ENCODE measurements at places on chromosomes 16 and 17. TPM values are rescaled to one million over a fixed set of nuclear protein-coding genes. Genes with fewer than 3 reads are reported as not detected.

GRCh38 chr16:54867302-54867832 is 63.3 kb upstream of the IRX5 start:
- DNase-seq: no peak
- no peak overlapping the region for H3K27ac ChIP-seq
- no peaks in the 10 kb centered on the region for H3K36me3 ChIP-seq
- H3K4me3 ChIP-seq: no peak overlapping the region
- no peaks in the 10 kb centered on the region for H3K27me3 ChIP-seq

DNA sequence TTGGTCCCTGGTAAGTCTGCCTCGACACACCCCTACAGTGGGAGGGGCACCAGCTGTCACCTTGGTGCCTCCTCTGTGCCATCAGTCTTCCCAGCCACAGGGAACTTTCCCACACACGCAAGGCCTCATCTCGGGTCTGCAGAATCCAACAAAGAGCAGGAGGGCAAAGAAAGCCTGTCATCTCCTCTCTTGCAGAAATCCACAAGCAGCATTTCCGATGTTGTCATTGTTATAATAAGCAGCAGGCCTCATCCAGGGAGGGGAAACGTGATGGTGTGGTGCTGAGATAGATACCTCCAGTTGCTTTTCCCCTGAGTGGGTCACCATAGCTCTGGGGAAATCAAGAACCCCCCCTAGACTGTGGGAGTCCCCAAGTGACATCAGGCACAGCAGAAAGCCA is 110.4 kb downstream of the CMIP start:
- no peak overlapping the region for H3K4me3 ChIP-seq
- peaks cover 47% of the 10 kb centered on the region for H3K4me1 ChIP-seq
- no peak overlapping the region for H3K27ac ChIP-seq
- DNase-seq: no peak
- H3K36me3 ChIP-seq: peaks cover 5% of the 10 kb centered on the region
- H3K27me3 ChIP-seq: no peaks in the 10 kb centered on the region

DNA sequence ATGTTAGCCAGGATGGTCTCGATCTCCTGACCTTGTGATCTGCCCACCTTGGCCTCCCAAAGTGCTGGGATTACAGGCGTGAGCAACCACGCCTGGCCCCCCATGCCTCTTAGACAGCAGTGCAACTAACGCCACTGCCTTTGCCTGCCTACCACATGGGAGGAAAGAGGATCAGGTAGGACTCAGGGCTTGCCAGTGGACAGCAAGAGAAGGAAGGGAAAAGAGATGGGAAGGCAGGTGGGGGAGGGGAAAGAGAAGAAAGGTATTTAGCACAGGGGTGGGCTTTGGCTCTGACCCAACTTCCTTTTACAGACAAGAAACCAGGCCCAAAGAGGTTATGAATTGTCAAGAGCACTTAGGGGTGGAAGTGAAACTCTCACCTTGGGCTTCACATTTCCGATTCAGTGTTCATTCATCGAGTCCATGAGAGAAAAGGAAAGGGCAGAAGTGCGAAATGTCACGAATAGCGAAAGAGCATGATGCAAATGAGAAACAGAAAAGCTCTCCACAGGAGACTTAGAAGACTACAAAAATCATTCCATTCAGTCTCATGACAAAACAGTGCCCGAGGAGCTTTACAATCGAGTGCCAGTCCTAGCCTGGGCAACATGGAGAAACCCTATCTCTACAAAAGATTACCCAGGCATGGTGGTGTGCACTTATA is 36.4 kb downstream of the CDK5R1 start:
- H3K27me3 ChIP-seq: no peaks in the 10 kb centered on the region
- no peaks in the 10 kb centered on the region for H3K4me1 ChIP-seq
- no peak for DNase-seq

DNA sequence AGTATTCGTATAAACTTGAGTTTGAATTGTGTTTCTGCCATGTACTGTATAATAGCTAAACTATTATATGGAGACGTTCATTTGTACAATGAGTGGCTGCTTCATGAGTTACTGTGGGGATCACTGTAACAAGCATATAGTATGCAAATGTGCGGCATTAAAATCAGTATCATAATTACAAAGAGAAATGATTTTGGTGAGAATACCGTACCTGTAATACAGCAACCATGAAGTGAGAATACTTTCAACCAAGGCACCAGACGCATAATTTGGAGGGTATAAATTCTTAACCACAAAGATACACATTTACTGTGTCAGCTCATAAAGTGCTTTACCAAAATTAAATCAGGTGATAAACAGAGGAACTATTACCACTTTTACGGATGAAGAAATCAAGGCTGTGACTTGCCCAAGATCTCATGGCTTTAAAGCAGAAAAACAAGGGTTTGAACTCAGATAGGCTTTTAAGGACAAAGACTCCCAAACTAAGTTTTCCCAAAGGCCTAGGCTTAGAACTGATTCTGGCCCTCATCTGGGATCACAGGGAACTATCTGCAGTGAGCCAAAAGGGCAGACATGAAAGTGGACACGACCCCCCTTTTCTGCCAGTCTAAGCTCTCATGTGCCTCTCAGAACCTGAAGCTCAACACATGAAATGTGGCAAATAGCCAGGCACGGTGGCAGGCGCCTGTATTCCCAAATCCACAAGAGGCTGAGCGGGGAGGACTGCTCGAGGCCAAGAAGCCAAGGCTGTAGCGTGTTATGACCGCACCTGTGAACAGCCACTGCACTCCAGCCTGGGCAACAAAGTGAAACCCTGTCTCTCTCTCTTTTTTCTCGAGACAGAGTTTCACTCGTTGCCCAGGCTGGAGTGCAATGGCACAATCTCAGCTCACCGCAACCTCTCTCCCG is 6.4 kb downstream of the RPS15A start:
- DNase-seq: no peak
- H3K4me1 ChIP-seq: peaks cover 19% of the 10 kb centered on the region
- no peaks in the 10 kb centered on the region for H3K27me3 ChIP-seq
- no peak overlapping the region for H3K27ac ChIP-seq
- no peak overlapping the region for H3K4me3 ChIP-seq

- no peak for DNase-seq
- no peak overlapping the region for H3K4me3 ChIP-seq
- no peaks in the 10 kb centered on the region for H3K36me3 ChIP-seq
- no peak overlapping the region for H3K27ac ChIP-seq
Measured at GRCh38 chr16:12675046-12675445, 128.6 kb downstream of the CPPED1 start.

DNA sequence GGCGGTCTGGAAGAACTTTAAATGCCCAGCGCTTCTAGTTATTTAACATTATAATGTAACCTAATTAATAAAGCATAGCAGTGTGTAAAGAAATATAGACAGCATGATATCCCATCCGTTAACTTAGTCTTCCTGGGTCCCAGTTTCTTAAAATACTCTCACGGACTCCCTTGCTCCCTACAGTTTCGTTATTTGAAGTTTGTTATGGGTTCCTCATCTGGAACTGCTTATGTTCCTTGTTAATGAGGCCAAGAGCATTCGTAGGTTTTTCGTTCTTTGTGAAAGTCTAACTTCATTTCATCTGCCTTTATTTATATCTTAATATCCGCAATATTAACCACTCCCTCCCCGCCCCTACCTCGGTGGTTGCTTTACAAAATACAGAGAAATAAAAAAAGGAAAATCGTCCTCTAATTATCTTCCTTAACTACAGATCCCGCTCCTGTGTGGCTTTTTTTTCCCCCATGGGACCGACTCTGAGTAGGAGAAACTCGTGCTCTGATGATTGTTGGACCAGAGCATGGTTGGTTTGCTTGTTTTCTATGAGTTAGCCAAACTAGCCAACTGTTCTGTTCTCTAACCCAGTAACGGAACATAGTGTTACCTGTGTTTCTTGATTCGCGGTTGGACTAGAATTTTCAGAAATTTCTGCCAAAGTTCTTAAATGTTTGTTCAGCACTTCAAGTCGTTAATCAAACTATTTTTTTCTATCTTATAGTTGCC is 863 bp downstream of the ADPRM start:
- H3K27ac ChIP-seq: peak overlapping the region; percentile 42
- H3K4me3 ChIP-seq: peak overlapping the region; percentile 82
- H3K36me3 ChIP-seq: no peaks in the 10 kb centered on the region
- H3K4me1 ChIP-seq: no peaks in the 10 kb centered on the region
- no peak for DNase-seq

GRCh38 chr17:43482103-43483012 is 1.4 kb upstream of the DHX8 start:
- H3K36me3 ChIP-seq: no peaks in the 10 kb centered on the region
- no peak for DNase-seq
- H3K27me3 ChIP-seq: no peaks in the 10 kb centered on the region
- peaks cover 29% of the 10 kb centered on the region for H3K4me1 ChIP-seq
- peak overlapping the region; percentile 10 for H3K27ac ChIP-seq

GRCh38 chr17:40556884-40557414 is 8.3 kb downstream of the CCR7 start:
- H3K27me3 ChIP-seq: no peaks in the 10 kb centered on the region
- H3K4me1 ChIP-seq: peaks cover 26% of the 10 kb centered on the region
- H3K27ac ChIP-seq: no peak overlapping the region
- DNase-seq: peak; percentile 26
- H3K4me3 ChIP-seq: no peak overlapping the region
- no peaks in the 10 kb centered on the region for H3K36me3 ChIP-seq

- DNase-seq: no peak
- H3K27me3 ChIP-seq: no peaks in the 10 kb centered on the region
- H3K4me1 ChIP-seq: peaks cover 8% of the 10 kb centered on the region
- H3K36me3 ChIP-seq: no peaks in the 10 kb centered on the region
- H3K4me3 ChIP-seq: no peak overlapping the region
Measured at GRCh38 chr16:85757341-85757822, 6.5 kb upstream of the C16orf74 start.

DNA sequence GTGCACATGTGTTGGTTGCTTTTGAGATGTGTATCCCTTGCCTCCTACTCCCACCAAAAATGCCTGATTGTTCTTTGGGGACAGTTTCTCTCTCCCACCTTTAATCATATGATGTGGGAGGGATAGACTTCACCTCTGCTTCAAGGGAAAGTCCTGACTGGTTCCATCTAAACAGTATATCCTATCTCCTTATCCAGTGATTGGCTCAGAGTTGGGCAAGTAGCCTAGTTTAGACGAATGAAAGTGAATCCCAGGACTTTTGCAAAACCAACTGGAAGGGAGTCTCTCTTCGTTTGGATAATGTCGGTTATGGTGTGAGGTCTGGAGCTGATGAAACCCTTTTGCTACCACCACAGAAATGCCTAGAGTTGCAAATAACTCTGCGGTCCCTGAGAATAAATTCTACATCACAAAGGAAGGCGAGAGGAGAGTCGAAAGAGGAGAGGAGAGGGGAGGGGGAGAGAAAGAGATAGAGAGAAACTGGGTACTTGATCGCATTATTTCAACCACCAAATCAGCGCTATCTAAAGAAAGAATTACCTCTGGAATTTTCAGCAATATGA is 77.1 kb upstream of the SALL1 start:
- H3K36me3 ChIP-seq: no peaks in the 10 kb centered on the region
- no peak for DNase-seq
- H3K27me3 ChIP-seq: no peaks in the 10 kb centered on the region
- no peaks in the 10 kb centered on the region for H3K4me1 ChIP-seq
- no peak overlapping the region for H3K27ac ChIP-seq

- DNase-seq: no peak
- H3K27ac ChIP-seq: peak overlapping the region; percentile 90
- H3K4me1 ChIP-seq: peaks cover 60% of the 10 kb centered on the region
Measured at GRCh38 chr17:79926605-79927135, 87.4 kb upstream of the CBX4 start.

DNA sequence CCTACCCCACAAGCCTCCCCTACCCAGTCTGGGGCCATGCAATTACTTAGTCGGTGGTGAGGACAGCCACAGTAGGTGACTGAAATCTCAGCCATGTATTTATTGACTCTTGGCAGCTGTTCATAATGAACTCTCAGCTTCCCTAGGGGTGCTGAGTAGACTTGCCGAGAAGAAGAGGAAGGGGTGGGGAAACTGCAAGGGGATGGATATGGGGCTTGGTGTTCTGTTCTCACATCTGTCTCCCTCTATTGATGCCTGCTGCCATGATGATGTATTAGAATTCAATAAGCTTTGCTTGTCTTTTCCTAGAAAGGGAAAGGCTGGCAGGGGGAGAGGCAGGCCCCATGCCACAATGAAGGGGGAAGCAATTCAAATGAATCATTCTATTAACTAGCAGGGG is 112.9 kb downstream of the GP2 start:
- no peak overlapping the region for H3K27ac ChIP-seq
- H3K4me1 ChIP-seq: no peaks in the 10 kb centered on the region
- H3K27me3 ChIP-seq: no peaks in the 10 kb centered on the region
- DNase-seq: no peak

DNA sequence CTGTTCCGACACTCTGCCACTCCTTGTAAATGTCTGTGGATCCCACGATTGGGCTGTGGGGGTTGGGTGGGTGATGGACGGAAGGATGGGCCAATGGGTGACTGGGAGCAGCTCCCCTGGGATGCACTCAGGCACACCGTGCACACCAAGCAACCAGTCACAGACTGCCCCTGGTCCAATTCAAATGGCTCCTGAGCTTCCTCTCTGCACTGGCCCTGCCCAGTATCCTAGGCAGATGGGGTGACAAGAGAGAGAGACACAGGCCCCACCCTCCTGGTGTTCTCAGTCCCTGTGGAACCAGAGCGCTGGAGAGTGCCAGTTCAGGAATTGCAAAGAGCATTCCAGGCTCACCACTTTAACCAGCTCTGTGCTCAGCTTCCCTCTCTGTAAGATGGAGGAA is 32.8 kb downstream of the BEAN1 start:
- H3K4me3 ChIP-seq: no peak overlapping the region
- H3K27ac ChIP-seq: no peak overlapping the region
- H3K4me1 ChIP-seq: no peaks in the 10 kb centered on the region
- H3K27me3 ChIP-seq: no peaks in the 10 kb centered on the region
- no peak for DNase-seq

GRCh38 chr16:1941162-1942046 is 1.6 kb downstream of the MSRB1 start:
- H3K36me3 ChIP-seq: no peaks in the 10 kb centered on the region
- DNase-seq: no peak
- no peaks in the 10 kb centered on the region for H3K27me3 ChIP-seq
- peaks cover 28% of the 10 kb centered on the region for H3K4me1 ChIP-seq
- peak overlapping the region; percentile 61 for H3K27ac ChIP-seq

Gene DOK4
- total RNA-seq: 111 TPM

Gene OR1F1
- total RNA-seq: not detected

Gene NTN1
- 0.86 TPM for total RNA-seq

Gene B3GNT9
- total RNA-seq: 11.7 TPM

Gene ASGR2
- 14.3 TPM for total RNA-seq
